Omental fat pad (tissue), 4 donors: ENCODE measurements at places on chromosomes 4 and X. TPM values are rescaled to one million over a fixed set of nuclear protein-coding genes. Genes with fewer than 3 reads are reported as not detected.

DNA sequence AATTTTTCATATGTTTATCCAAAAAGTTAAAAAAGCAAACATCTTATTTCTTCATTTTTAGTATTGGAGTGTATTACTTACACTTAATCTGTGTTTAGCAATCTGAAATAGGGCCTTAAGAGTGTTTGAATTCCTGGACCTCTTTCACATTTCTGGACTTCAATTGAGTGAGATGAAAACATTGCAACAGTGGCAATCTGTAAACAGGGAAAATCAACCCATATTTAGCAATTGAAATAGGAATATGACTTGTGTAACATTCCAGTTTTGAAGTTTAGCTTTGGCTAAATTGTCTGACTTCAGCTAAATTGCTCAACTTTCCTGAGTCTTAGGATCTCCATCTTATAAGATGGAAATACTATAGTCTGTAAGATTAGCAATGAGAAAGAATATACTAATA lies 34.6 kb upstream of the FHL1 start:
- no peak for DNase-seq

- DNase-seq: no peak
Measured at GRCh38 chr4:1357356-1358248, 10.6 kb downstream of the UVSSA start.

MID1IP1 gene
- total RNA-seq: 52.2 TPM

ARHGEF38 gene
- total RNA-seq: not detected

DNA sequence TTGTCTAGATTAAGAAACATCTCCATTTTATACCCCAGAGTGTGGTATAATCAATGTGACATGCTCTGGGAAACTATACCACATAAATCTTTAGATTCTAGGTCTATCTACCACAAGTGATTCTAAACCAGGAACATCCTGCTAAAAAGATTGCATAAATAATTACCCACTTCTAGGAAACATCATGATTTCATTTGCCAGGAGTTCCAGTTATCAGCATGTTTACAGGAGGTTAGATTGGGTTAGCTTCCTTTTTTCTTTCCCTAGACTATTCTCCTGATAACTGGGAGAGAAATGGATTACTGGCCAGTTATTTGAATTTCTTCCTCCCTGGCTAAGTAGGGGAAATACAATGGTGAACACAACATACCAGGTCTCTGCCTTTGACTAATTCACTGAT lies 230.3 kb upstream of the BOD1L1 start:
- DNase-seq: no peak

GRCh38 chr4:179465131-179465797 lies 2023.0 kb upstream of the AGA start:
- no peak for DNase-seq

GAGE12J gene
- not detected for total RNA-seq

- no peak for DNase-seq
Measured at GRCh38 chr4:92172203-92172602, 131.6 kb upstream of the GRID2 start.

- DNase-seq: no peak
Measured at GRCh38 chr4:119559044-119559647, 69.5 kb downstream of the PDE5A start.

GAGE2A gene
- total RNA-seq: not detected

DNA sequence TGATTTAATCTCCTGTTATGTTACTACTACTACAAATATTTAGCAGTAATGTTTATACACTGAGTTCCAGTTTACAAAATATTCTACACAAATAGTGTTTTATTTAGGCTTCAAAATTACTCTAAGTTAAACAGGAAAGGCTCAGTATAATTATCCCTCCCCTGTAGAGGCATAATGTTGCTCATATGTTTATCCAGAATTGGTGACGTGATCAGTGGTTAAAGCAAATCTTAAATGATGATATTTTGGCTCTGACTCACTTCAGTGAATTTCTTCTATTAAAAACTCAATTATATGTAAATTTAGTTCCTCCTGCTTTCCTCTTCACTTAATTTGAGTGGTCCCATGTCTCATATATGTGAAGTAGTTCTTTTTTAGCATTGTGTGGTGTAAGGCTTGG lies 438.5 kb downstream of the ADGRL3 start:
- no peak for DNase-seq

MAP3K15 gene
- 0.25 TPM for total RNA-seq

DNA sequence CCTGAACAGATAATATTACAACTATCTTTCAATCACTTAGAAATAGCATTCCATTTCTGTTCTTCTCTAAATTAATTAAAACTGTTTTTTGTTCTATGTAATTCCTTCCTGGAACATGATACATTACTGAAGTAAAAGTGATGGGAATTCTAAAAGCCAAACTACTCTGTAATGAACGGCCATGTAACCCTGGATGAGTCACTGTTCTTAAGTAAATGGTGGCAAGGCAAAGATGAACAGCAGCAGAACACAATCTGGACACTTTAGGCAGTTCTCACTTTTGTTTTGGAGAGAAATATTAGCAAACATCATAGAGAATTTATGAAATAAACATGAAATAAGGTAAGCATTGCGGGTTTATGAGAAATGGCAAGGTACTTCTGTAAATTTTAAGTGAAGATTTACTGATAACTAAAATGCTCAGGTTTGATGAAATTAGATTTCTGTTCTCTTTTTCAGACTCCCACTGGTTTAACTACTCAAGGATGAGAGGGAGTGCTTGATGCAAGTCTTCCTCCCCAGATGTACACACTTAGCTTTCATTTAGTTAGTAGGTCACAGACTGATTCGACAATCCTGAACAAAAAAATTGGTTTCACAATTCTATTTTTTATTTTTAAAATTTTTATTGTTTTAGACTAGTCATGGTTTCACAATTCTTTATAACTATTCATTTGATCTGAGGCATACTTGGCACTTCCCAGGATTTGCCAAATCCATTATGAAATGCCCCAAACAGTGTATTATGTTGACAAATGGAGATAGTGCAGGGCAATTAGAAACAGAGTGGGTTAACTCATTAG lies 964 bp upstream of the GPR82 start:
- DNase-seq: no peak

NLGN4X gene
- total RNA-seq: 2.9 TPM

ATOH1 gene
- total RNA-seq: not detected

GRCh38 chr4:123598331-123598730 lies 201.7 kb downstream of the SPRY1 start:
- DNase-seq: no peak

GUCY1A1 gene
- total RNA-seq: 15.4 TPM

SRD5A3 gene
- 8.9 TPM for total RNA-seq

DNA sequence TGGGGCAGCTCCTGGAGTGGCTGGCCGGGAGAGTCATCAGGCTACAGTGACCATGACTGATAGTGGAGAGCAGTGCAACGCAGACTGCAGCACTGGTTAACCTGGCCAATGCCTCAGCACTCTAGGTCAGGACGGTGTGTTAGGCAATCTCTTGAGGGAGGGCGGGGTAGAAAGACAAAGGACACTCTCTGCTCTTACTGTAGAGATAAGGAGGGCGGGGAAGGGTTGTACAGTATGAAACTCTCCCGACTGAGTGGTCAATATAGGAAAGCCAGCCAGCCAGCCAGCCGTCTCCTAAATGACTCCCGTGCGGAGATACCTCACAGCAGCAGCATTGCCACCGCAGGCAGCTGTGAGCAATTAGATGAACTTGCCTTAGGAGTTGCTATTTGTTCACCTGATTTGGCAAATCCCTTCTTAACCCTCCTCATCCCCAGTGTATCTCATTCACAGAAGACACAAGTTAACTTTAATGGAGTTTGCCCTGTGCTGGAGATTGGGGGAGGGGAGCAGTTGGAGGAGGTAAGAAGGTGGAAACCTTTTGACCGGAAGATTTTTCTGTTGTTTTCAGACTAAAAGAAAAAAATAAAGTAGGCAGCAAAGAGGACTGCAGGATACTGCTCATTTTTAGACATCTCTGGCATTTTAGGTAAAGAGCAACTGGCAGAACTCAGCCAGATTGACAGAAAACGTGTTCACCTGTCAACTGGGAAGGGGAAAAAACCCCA lies 330.5 kb downstream of the HNRNPD start:
- no peak for DNase-seq

DNA sequence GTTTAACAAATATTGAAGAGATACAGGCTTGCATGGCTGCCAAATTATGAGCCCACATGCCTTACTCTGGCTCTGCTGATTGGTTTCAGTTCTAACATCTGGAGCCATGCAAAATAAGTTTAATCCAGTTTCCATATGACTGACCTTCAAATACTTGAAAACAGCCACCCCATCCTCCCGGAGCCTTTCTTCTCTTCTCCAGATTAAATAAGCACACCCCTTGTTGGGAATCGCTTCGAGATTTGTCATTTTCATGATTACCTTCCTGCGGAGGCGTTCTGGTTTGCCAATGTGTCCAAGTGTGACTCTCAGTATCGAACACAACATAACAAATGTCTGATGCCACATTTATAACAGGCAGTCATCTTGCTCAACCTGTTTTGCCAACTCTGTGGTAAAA lies 101.6 kb upstream of the JADE1 start:
- no peak for DNase-seq

GRCh38 chrX:136742721-136743379 lies 37.9 kb downstream of the ARHGEF6 start:
- no peak for DNase-seq

DNA sequence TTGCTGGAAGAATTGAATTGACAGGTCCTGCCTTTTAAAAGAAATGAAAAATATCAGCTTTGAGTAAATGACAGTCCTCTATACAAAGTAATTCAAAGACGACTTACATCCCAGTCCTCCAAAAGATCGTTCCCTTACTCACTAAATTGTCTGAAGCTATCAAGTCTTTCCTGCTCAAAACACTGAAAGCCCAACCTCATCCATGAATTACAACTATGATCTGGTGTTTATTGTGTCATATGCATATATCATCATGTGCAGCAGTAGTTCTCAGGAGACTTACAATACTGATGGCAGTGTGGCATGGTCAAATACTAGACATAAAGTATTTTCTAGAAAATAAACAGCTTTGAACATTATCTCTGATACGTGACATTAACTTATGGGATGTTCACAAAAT lies 97.8 kb downstream of the PDGFC start:
- no peak for DNase-seq

- no peak for DNase-seq
Measured at GRCh38 chrX:13110433-13111324, 66.3 kb upstream of the FAM9C start.

TMEM271 gene
- total RNA-seq: not detected

- no peak for DNase-seq
Measured at GRCh38 chr4:153943738-153944415, 155.0 kb upstream of the SFRP2 start.

GRCh38 chr4:22676063-22676462 lies 16.7 kb upstream of the GBA3 start:
- no peak for DNase-seq

GRCh38 chrX:2507904-2508627 lies 7.3 kb upstream of the DHRSX start:
- DNase-seq: no peak

- no peak for DNase-seq
Measured at GRCh38 chr4:163505374-163505773, 10.9 kb downstream of the TMA16 start.

DNA sequence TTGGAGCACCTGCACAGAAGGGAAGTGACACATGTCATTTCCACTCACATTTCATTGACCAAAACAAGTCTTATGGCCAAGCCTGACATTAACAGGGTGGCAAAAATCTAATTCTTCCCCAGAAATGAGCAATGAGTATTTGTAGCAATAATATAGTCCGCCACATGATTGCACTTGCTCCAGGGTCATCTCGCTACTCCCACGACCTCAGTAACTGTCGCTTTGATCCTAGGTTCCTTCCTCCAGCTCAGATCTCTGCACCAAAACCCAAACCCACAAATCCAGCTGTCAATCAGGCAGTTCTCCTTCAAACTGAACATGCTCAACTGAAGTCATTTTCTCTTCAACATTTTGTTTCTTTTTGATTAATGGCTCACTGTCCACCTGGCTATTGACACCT lies 25.2 kb upstream of the PTTG2 start:
- no peak for DNase-seq

- no peak for DNase-seq
Measured at GRCh38 chr4:47830265-47831025, 7.4 kb downstream of the CORIN start.

MBNL3 gene
- 15.6 TPM for total RNA-seq

GTPBP6 gene
- 35.3 TPM for total RNA-seq
